ENCODE measurements at places on chromosomes 7 and 10. TPM values are rescaled to one million over a fixed set of nuclear protein-coding genes. Genes with fewer than 3 reads are reported as not detected.

GRCh38 chr7:155759740-155760430, 52.4 kb downstream of the SHH start:
- H3K27ac ChIP-seq: no peak overlapping the region
- H3K27me3 ChIP-seq: no peaks in the 10 kb centered on the region
- no peaks in the 10 kb centered on the region for H3K36me3 ChIP-seq
- DNase-seq: no peak

DNA sequence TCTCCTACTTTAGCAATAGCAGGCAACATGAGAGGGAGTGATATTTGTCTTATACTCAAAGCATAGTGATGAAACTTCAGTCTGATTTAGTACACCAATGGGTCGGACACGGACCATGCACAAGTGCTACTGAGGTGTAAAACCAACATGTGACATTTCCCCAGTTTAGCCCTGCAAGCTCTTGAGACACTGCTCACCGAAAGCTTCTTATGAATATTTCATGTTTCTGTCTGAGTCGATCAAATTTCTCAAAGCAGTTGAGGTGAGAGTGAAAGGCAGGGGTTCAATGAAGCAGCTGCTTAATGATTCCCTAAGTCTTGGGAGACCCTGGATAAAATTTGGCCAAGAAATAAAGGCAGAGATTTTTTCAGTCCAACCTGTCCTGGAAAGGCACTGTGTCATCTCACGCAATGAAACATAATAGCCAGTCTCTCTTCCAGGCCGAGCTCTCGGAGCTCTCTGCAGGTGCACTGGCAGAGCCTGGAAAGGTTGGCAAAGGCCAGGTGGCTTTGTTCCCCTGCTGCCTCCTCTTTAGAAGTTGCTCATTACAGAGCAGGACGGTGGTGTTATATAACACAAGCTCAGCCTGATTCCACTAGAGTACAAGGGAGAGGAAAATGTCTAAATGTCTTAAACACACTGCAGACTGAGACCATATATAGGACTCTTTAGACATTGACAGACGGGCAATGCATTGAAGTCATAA, 33.9 kb upstream of the XPNPEP1 start:
- H3K27ac ChIP-seq: no peak overlapping the region
- no peak for DNase-seq
- H3K4me1 ChIP-seq: no peaks in the 10 kb centered on the region
- no peak overlapping the region for H3K4me3 ChIP-seq
- no peaks in the 10 kb centered on the region for H3K36me3 ChIP-seq

GRCh38 chr7:42274053-42274452, 37.0 kb upstream of the GLI3 start:
- no peaks in the 10 kb centered on the region for H3K36me3 ChIP-seq
- DNase-seq: no peak

- no peaks in the 10 kb centered on the region for H3K4me1 ChIP-seq
- H3K36me3 ChIP-seq: no peaks in the 10 kb centered on the region
- H3K4me3 ChIP-seq: no peak overlapping the region
- no peak overlapping the region for H3K27ac ChIP-seq
Observed at GRCh38 chr10:66782776-66783175, 143.1 kb upstream of the LRRTM3 start.

GRCh38 chr7:55109404-55110167, 90.8 kb downstream of the EGFR start:
- H3K27ac ChIP-seq: no peak overlapping the region
- no peak overlapping the region for H3K4me3 ChIP-seq
- no peak for DNase-seq
- H3K27me3 ChIP-seq: no peaks in the 10 kb centered on the region

The CUZD1 gene
- not detected for total RNA-seq

Data from upper lobe of left lung (tissue), 6 donors.